Mesenchymal stem cell (in vitro differentiated cells and primary cell): ENCODE measurements at places on chromosomes 1 and 21.

DNA sequence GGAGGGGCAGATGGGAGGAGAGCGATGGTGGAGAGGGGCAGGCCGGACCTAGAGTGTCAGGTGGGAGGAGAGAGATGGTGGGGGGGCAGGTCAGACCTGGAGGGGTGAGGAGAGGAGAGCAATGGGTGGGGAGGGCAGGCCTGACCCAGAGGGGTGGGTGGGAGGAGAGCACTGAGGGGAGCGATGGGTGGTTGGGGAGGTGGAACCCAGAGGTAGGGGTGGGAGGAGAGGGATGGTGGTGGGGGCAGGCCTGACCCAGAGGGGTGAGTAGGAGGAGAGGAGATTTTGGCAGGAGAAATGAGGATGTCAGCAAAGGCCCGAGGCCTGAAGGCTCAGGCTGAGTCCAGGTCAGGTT, 157.3 kb upstream of the VAMP3 start:
- peaks cover 6% of the 10 kb centered on the region for H3K27me3 ChIP-seq
- no peaks in the 10 kb centered on the region for H3K36me3 ChIP-seq
- H3K27ac ChIP-seq: no peak overlapping the region
- no peak overlapping the region for H3K4me3 ChIP-seq
- DNase-seq: no peak
- H3K4me1 ChIP-seq: peaks cover 2% of the 10 kb centered on the region

- no peak for DNase-seq
- H3K27me3 ChIP-seq: peaks cover 5% of the 10 kb centered on the region
- H3K4me3 ChIP-seq: no peak overlapping the region
- H3K36me3 ChIP-seq: no peaks in the 10 kb centered on the region
Measured at GRCh38 chr21:31410499-31411131, 66.6 kb upstream of the TIAM1 start.

DNA sequence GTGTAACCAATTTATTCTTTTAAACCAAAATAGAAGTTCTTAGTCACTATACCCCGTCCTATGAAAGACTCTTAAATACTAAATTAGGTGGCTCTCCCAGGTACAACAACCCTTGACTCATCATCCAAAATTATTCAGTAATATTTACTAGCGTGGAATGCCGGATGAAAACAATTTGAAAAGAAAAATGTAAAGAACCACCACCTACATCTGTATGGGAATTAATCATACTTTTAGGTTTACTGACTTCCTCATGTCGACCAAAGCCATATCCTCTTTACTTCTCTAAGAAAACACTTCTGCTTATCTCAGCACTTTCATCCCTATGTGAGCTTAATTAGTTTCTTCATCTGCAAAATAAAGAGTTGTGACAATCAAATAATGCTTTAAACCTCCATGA, 139.6 kb downstream of the AKT3 start:
- no peaks in the 10 kb centered on the region for H3K36me3 ChIP-seq
- no peak overlapping the region for H3K4me3 ChIP-seq
- no peak overlapping the region for H3K27ac ChIP-seq
- no peaks in the 10 kb centered on the region for H3K27me3 ChIP-seq
- DNase-seq: no peak
- no peaks in the 10 kb centered on the region for H3K4me1 ChIP-seq

GRCh38 chr21:31845151-31845729, 27.6 kb upstream of the HUNK start:
- no peak overlapping the region for H3K27ac ChIP-seq
- H3K4me3 ChIP-seq: no peak overlapping the region
- no peaks in the 10 kb centered on the region for H3K36me3 ChIP-seq

DNA sequence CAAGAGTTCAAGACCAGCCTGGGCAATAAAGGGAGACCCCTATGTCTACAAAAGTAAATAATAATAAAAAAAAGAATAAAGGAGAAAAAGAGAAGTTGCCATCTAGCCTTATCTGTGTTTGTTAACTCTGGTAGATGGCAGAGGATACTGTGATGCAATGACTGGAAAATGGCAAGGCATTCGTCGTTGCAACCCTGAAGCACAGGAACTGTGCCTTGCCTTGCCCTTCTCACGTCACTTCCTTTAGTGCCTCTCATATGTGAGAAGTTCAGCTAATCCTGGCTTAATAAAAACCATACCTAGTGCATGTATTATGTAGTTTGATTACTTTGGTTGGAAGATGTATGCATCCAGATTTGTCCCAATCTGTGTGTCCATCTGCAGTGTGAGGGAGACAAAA, 25.8 kb upstream of the PIGC start:
- H3K4me1 ChIP-seq: peaks cover 3% of the 10 kb centered on the region
- no peak for DNase-seq
- H3K27me3 ChIP-seq: no peaks in the 10 kb centered on the region
- no peaks in the 10 kb centered on the region for H3K36me3 ChIP-seq
- no peak overlapping the region for H3K4me3 ChIP-seq

DNA sequence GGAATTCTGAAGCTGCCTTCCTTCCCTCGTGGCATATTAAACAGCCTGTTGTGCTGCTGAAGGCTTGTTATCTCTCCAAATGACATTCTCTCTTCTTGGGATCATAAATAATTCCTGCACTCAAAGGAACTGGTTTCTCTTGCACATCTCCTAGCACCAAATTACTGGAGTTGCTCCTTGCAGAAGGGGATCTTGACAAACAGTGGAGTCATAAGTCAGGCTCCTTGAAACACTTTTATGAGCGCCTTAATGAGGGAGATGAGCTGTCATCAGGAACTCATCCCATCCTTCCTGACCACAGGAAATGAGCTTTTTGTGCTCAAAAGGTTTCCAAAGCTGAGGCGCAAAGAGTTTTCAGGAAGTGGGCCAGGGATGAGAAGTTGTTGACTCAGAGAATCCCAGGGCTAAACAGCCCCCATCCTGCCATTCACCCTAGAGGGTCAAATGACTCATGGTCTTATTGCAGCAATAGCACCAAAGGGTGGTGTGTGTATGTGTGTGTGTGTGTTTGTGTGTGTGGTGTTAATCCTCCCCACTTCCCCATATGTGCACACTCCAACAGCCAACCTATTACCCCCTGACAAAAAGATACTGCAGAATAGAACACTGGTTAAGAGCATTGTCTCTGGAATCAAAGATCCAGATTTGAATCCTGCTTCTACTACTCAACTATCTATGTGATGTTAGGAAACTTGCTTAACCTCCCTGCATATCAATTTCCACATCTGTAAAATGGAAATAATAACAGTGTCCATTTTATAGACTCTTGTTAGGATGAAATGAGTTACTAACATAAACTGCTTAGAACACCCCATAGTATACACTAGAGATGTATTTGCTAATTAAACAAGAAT, 2.8 kb upstream of the PHC2 start:
- no peaks in the 10 kb centered on the region for H3K27me3 ChIP-seq
- H3K4me3 ChIP-seq: no peak overlapping the region
- peak; percentile 100 for DNase-seq
- H3K4me1 ChIP-seq: peaks cover 10% of the 10 kb centered on the region
- H3K36me3 ChIP-seq: no peaks in the 10 kb centered on the region

DNA sequence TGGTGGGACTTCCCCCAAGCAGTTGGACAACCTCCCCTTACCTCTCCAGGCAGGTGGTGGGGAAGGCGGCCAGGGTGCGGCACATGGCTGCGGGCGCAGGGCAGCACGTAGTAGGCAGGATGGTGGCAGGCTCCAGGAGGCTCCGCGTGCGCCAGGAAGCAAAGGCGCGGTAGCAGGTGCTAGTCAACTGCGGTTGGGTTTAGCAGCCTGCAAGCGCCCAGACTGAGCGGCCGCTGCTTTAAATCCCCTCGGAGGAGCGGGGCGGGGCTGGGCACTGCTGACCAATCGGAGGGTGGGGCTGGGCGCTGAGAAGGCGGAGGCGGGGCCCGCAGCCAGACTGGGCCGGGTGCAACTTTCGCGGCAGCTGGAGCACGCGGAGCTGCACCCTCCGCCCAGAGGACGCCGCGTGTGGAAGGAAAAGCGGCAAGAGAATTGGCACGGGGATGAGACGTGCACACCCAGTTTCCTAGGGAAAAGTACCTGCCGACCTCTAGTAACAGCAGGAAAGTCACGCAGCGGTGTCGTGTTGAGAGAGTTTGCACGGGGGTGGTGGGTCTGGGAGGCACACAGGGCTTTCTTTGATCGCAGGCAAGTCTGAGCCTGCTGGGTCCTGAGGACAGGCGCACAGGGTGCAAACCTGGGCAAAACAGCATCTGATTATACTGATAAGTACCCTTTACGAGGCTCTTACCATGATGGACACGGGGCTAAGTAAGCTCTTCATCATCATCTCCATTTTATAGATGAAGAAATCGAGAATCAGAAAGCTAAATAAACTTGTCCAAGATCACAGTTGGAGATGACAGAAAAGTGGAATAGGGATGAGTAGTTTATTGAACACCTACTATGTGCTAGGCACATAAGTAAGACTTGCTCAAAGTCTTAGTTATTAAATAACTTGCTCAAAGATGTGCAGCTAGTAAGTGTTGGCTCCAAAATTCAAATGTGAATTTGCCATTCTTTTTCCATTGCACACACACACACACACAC, at the start of gene RGS16:
TSS of gene RGS16 (minus strand) at position 215 of the 990 bp plus-strand sequence. CDS start at position 85, 130 bp downstream.
- H3K4me1 ChIP-seq: peaks cover 7% of the 10 kb centered on the region
- H3K36me3 ChIP-seq: peaks cover 14% of the 10 kb centered on the region
- peaks cover 8% of the 10 kb centered on the region for H3K27me3 ChIP-seq

DNA sequence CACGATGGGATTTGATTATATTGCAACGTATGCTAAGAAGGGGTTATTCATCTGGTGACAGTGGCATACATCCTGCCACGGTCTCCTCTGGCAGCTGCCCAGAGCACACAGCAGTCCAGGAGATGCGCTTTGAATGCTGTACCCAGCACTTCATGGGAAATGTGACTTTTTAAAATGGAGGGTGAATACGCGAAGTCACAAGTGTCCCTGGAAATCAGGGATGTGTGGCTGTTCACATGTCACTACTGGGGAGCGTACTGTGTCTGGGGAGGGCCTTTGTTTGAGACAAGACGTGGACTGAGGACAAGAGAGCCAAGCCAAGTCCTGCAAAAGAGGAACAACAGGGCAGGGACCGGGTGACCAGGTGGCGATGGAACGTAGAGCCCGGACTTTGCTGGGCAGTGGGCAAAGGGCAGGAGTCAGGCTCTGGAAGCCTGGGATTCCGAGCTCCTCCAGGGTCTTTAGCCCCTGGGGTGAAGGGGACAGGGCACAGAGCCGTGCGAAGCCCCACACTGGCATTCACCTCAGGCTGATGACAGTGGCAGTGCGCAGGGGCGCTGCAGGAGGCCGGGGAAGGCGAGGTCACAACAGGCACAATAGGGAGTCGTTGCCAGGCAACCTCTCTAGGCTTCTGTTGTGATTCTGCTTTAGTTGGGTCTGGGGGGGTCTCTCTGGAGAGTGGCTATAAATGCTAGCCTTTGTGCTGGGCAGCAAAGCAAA, 11.4 kb upstream of the ZBTB21 start:
- H3K4me1 ChIP-seq: peaks cover 15% of the 10 kb centered on the region
- H3K27me3 ChIP-seq: no peaks in the 10 kb centered on the region
- H3K27ac ChIP-seq: no peak overlapping the region
- no peaks in the 10 kb centered on the region for H3K36me3 ChIP-seq
- H3K4me3 ChIP-seq: no peak overlapping the region
- DNase-seq: no peak

GRCh38 chr1:193216920-193217319, 30.5 kb upstream of the B3GALT2 start:
- peaks cover 77% of the 10 kb centered on the region for H3K36me3 ChIP-seq
- DNase-seq: no peak
- H3K27ac ChIP-seq: no peak overlapping the region

DNA sequence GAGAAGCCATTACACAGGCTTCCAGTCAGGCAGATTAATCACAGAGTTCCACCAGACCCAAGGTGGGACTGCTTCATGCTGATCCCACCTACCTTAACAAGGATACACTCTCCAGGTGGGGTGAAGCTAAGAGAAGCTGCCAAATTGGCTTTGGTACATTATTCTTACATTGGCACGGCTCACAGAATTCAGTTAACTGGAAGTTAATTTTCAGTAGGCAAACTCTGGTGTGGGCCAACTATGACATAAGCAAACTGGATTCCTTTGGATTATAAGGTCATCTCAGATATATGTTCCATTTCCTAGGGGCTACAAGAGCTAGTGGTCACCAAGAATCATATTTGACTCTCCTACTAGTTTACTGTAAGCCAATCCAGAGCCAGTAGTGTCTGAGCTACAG, 448.8 kb upstream of the BEND5 start:
- no peak overlapping the region for H3K4me3 ChIP-seq
- no peak for DNase-seq
- no peaks in the 10 kb centered on the region for H3K36me3 ChIP-seq
- no peak overlapping the region for H3K27ac ChIP-seq
- H3K4me1 ChIP-seq: no peaks in the 10 kb centered on the region
- no peaks in the 10 kb centered on the region for H3K27me3 ChIP-seq
